ENCODE measurements at places on chromosomes 16 and 17.
A peak's percentile ranks its signal among the peaks of the same experiment; 100 is the strongest.

DNA sequence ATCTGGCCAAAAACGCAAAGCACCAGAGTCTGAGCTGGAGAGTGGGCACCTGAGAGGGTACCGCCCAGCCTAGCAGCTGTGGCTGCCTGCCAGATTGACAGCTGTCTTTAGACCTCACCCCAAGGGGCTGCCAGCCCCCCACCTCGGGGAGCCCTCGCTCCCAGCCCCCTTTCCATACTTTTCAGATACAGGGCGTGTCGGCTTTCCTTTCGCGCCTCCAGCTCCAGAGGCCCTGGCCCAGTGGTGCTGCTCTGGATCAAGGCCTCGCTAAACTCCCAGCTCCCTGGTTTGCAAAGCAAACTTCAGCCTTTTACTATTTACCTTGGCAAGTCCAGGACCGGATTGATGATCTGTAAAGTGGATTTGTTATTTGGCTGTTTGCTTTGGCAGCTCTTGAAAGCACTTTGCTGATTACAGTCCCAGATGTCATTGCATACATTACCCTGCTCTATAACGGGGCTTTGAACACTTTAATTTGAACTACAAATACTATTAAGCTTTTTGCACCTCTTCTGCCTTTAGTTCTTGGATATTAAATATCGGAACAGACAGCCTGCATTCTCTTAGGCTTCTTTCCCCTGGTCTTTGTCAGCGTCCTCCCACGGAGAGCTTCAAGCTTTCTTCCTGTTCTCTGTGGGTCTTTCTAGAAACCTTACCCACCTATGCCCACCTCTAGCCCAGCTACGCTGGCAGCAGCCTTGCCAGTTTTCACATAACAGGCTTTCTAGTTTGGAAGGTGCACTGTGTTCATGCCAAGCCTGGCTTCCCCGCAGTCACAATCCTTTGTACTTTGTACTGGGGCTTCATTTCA is 63.6 kb upstream of the TBX2 start:
- DNase-seq = peak; percentile 78

- peak; percentile 52 for DNase-seq
These were observed 18.8 kb upstream of the RBL2 start for GRCh38 chr16:53415504-53415903.

DNA sequence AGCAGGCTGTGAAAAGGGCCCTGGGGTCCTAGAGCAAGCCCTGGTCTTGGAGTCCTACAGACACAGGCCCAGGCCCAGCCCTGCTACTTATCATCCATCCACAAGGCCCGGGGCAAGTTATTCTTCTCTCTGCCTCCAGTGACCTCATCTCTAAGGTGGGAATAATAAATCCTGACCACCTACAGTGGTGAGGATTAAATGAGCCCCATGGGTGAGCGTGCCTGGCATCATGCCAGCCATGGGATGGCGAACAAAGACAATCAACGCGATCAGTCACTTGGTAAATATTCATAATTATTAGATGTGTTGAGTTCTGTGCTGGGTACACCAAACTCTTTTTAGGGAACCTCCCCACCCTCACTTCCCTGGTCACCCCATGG is 5.5 kb downstream of the KRT15 start:
- DNase-seq = peak; percentile 89

GRCh38 chr16:79835194-79835593 is 234.7 kb upstream of the MAF start:
- DNase-seq = no peak

DNA sequence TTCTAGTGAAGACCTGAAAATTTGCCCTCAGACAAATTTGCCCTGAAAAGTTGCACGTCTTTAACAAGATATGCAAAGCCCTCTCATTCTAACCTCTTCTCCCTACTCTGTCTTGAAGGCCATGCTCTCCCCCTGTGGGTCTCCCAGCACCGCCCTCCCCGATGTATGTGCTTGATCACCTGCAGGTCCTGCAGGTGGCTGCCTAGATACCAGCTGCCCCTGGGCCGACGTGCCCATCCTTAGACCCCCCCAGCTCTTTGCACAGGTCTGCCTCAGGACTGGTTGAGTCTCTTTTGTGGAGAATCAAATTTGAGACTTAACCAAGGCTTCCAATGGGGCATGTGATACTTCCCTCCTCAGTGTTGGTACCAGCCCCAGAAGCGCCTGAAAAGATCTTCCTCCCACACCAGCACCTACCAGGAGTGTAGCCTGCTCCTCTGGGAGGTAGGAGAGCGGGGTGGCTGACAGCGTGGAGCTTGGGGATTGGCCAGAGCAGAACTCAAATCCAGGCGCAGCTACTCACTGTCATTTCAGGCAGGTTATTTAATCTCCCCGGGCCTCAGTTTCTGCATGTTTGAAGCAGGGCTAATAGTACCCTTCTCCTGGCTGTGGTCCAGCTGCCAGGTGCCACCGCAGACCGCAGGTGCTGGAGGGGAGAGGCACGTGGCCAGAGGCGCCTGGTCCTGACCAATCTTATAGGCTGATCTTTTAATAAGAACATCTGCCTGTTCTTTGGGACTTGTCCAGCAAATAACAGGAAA is 4.5 kb upstream of the MRPL38 start:
- peak; percentile 87 for DNase-seq

DNA sequence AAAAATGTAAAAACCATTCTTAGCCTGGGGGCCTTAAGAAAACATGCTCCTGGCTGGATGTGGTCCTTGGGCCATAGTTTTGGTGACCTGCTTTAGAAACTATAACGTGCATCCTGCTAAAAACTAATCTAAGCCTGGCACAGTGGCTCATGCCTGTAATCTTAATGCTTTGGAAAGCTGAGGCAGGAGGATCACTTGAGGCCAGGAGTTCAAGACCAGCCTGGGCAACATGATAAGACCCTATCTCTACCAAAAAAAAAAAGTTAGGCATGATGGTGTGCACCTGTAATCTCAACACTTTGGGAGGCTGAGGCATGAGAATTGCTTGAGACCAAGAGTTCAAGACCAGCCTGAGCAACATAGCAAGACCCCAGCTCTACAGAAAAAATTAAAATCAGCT is 183.8 kb upstream of the CHMP6 start:
- no peak for DNase-seq

GRCh38 chr17:52419229-52419641 is 260.7 kb upstream of the CA10 start:
- DNase-seq = no peak

DNA sequence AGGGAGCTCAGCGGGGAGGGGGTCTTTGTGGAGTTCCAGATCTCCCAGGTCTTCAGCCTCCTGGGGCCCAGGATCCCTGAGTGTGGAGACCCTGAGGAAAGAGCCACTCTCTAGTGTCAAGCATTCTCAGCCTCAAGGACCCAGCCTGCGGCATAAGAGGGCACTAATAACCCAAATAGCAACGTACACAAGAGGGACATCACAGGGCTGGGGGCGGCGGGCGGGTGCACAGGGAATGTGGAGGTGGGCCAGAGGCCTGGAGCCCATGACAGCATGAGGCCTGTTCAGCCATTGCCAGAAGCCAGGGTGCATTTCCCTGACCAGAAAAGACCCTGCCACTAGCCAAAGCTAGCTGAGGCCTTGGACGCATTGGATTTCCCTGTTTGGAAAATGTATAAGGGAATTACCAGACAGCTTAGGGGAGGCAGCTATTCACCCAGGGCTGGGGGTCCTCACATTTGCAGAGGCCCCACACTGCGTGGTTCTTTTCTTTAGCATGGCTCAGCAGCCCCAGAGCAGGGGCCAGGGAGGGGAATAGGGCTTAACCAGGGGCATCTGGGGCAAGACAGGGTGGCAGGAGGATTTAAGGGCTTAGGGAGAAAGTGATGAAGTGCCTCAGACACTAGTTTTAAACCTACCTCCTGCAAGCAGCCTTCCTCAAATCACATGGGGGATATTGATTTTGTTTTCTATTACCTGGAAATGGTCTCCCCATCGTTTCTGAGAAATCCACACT is 13.5 kb upstream of the ALOX15B start:
- no peak for DNase-seq

- no peak for DNase-seq
These were observed 12.8 kb upstream of the ZFP90 start for GRCh38 chr16:68526143-68526781.

- no peak for DNase-seq
These were observed 96.6 kb downstream of the CYB561 start for GRCh38 chr17:63349478-63350000.

GRCh38 chr16:1216296-1216619 is 8.8 kb downstream of the TPSG1 start:
- DNase-seq = peak; percentile 15

DNA sequence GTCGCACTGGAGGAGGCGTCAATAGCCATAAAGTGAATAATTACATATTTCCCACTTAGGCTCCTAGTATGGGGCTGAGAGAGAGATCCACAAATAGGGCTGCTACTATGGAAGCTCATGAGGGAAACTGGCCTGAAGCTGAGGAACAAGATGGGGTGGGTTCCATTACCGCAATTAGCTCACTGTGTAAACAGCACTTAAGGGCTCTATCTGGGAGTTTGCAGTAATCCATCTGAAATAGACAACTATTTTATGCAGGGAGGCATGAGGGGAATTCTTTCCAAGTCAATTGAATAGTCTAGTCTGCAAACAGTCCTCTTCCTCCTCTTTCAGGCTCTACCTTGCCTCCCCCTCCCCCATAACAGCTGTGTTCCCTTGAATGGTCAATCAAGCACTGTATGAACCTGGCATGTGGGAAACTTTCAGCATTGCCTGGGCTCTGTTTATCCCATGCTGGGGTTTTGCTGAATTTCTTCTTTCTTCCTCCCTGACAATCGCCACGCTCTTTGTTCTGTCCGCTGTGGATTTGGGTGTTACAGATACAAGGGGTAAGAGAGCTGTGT is 56.1 kb upstream of the MAF start:
- DNase-seq = no peak

Measured in NCI-H146 (cell line).